ENCODE measurements at places on chromosomes 12 and 14.
A peak's percentile ranks its signal among the peaks of the same experiment; 100 is the strongest.

DNA sequence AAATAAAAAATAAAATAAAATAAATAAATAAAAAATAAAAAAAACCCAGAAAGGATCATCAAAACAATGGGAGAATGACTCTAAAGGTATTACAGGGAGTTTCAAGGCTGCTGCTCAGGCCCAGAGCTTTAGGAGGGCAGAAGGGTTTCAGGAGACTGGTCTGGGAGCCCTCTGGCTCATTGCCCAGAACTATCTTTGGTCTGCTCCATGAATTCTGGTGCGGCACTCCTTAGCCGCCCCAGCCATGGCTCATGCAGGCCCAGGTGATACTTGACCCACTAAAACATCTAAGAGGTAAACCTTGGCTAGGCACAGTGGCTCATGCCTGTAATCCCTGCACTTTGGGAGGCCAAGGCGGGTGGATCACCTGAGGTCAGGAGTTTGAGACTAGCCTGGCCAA lies 14.7 kb upstream of the TMED10 start:
- no peak for DNase-seq

DNA sequence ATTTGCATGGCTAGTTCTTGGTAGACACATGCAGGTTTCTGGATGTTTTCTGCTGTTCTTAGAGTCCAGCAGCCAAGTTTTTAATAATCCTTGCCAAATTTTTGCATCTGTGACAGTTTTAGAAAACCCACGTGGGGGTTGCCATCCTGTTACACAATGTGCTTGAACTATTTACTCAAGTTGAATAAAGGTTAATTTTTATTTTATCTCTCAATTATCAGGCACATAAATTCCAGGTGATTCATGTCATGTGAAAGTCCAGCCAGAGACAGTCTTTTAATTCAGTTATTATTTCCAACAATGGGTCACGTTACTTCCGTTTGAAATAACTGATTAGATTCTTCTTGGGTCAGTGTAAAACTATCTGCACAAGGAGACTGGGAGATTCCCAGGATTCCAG lies 15.7 kb downstream of the MYRFL start:
- no peak for DNase-seq

- peak; percentile 1 for DNase-seq
Observed at GRCh38 chr14:63134801-63135200, 69.4 kb upstream of the RHOJ start.

DNA sequence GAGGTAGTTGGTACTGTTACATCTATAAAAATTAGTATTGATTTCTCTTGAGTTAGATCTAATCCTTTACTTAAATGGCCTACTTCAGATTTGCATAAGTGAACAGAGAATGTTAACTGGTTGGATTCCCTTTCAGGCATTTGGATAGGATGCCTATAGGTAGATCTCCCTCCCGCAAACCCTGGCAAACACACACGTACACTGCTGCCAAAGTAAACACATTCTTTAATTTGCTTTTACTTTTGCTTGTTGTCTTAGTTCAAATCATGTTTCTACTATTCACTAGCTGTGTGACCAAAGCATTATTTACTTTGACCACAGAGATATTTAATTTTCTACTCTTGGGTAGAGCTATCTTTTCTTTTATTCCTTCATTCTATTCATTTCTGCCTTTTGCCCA lies 936.1 kb upstream of the FBXO33 start:
- DNase-seq: no peak

Data from RPMI7951 (cell line).